MV-4-11 (cell line): ENCODE measurements at places on chromosomes 3 and 15.

- peak; percentile 16 for DNase-seq
These were observed 345.1 kb downstream of the IL5RA start for GRCh38 chr3:2765002-2765579.

- no peak for DNase-seq
These were observed 26.1 kb downstream of the ZXDC start for GRCh38 chr3:126449621-126450051.

DNA sequence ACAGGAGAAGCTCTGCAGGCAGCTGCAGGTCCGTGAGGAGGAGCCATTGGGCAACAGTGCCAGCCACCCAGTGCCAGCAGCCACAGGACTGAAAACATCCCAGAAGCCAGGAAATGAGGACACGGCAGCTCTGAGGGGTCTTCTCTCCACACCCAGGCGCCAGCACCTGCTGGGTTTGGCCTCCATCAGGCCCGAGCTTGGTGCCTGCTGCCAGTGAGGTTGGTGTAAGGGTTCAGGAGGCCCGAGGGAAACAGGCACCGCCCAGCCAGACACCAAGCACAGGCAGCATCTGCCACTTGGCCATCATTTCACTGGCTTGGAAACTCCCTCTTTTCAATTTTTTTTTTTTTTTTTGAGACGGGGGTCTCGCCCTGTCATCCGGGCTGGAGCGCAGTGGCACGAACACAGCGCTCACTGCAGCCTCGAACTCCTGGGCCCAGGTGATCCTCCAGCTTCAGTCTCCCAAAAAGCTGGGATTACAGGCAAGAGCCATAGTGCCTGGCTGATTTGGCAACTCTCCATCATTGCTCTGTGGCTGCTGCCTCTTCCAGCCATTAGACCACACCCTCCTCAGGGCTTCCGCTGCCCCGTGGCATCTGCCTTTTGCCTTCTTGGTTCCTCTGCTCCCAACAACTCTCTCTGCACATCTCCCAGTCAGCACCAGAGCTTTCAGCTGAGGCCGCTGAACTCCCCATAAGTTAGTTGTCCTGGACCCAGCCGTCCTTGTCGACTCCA is 1.5 kb upstream of the ITIH3 start:
- DNase-seq: no peak

- no peak for DNase-seq
These were observed 308.2 kb downstream of the PLCL2 start for GRCh38 chr3:17192995-17193394.

GRCh38 chr3:108662142-108662738 is 72.7 kb downstream of the DZIP3 start:
- DNase-seq: peak; percentile 76

DNA sequence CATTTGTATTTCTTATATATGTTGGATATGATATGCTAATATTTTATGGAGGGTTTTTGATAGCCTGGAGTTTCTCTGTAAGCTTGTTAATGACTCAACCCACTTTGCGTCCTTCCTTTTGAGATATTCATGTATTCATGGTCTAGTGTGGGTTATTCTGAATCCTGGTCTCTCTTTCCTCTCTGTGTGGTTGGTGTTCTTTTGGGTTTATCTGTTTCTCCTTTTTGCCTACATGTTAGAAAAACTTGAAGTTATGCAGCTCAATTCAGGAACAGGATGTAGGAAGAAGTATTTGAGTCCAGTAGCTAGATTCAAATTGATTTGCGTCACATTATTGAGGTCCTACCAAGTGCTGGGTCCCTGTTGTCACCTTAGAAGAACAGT is 28.1 kb downstream of the CMTM7 start:
- peak; percentile 65 for DNase-seq

DNA sequence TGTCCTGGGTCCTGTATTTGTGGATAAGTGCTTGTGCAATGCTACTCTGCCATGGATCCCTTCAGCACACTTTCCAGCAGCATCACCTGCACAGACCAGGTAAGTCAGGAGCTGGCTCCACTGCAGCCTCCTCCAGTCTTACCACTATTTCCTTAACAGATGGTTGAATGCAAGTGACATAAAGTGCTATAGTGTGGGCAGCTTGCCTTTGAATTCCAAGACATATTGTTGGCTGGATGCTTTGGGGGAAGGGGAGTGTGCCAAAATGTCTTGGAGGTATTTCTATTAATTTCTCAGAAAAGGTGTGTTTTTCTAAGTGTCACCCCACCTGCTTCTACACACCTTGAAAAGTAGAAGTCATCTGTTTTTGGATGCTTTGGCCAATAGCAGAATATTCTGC is 352.2 kb upstream of the SUCLG2 start:
- DNase-seq: no peak

DNA sequence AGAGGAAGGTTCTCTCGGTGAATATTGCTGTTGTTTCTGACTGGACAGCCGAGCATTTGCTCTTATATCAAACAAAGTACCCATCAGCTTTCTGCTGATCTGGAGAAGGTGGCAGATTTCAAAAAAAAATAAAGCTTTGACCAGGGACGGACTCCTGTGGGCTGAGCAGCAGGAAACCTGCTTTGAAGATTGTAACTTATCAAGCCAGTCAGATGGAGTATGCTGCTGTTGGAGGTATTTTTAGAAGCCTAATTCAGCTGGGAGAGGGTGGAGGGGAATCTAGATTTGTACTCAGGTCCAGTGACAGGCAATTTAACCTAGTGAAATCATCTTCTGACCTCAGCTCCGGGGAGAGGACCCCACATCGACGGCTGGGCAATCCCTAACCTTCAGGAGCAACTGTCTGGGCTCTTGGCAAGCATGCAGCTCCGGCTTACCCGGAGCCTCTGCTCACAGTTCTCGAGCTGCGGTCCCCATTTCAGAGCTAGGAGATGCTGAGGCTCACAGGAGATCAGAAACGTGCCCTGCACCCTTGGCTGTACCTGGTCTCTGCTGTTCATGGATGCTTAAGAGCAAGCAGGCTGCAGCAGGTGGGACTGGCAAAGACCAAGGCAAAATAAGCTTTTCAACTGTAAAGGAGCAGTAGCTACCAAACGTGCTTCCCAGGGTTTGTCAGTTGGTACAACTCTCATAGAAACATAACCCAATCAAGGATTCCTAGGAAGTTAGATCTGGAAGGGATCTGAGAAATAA is 89.3 kb upstream of the ST8SIA2 start:
- no peak for DNase-seq

GRCh38 chr3:33947272-33948195 is 149.1 kb downstream of the PDCD6IP start:
- no peak for DNase-seq

GRCh38 chr3:185929192-185930151 is 8.3 kb downstream of the TRA2B start:
- no peak for DNase-seq

GRCh38 chr15:31272558-31273257 is 53.9 kb upstream of the KLF13 start:
- peak; percentile 94 for DNase-seq

GRCh38 chr15:90685591-90686434 is 31.3 kb upstream of the BLM start:
- peak; percentile 94 for DNase-seq

DNA sequence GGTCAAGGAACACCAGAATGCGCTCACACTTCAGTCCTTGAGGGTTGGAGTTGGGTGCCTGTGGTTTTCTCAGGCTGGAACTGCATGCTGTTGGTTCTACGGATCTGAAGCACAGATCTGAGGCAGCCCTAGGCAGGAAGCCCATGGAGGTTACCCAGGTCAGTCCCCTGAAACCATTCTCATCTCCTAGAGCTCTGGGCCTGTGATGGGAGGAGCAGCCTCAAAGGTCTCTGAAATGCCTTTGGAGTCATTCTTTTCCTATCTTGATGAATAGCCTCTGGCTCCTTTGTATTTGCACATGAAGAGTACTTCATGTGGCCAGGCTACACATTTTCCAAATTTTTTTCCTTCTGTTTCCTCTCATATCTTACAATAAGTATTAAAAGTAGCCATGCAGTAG is 179.3 kb upstream of the UBE2E1 start:
- no peak for DNase-seq

DNA sequence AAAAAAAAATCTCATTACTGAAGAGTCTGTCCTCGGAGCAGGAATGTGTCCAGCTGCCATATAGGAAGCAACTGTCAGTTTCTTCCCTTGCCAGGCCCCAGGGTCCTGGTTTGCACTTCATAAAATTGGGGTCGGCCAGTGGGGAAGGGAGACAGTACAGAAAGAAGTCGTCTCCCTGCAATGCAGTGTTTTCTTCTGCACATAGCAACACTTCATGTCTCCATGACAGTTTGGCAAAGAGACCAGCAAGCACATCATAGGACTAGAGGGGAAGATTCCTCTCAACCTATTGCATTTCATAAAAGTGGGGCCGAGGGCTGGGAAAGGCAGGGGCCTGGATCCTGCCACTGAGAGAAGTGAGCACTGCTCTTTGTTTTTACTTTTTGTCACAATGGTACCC is 138.2 kb upstream of the HACD2 start:
- no peak for DNase-seq

GRCh38 chr3:73009008-73009407 is 12.4 kb downstream of the PPP4R2 start:
- no peak for DNase-seq

DNA sequence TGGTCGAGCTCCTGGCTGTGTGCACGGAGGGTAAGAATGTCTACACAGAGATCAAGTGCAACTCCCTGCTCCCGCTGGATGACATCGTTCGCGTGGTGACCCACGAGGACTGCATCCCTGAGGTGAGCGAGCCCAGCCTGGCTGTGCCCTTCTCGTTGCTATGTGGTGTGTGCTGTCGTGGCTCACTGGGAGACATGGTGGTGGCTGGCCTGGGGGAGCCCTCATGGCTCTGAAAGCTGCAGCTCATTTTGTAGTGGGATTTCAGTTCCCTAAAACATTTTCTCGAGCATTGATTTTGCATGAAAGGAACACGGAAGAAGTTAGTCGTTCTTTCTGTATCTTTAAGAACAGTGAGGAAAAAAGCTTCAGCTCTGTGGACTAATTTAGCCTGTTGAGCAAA is 200.5 kb downstream of the ITPR1 start:
- DNase-seq: peak; percentile 83

- DNase-seq: no peak
These were observed 99.8 kb downstream of the MECOM start for GRCh38 chr3:169563775-169564059.

DNA sequence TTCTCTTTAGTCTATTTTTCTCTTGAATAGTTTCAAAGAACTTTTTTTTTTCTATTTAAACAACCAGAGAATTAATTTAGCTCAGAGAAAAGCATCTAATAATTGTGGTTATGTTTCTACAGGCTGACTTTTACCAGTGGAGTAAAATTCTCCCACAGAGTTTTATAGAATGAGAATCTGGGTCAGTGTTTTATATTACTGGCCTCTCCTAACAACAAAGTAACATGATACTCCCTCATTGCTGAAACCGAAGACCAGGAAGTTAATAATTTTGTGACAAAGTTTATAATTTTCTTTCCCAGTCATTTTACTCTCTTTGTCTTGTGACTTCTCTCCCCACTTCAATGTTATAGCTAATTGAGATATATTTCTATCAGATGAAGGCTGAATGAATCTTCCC is 946.9 kb downstream of the EPHA3 start:
- DNase-seq: no peak

GRCh38 chr3:188421836-188422540 is 268.0 kb downstream of the LPP start:
- DNase-seq: peak; percentile 93

DNA sequence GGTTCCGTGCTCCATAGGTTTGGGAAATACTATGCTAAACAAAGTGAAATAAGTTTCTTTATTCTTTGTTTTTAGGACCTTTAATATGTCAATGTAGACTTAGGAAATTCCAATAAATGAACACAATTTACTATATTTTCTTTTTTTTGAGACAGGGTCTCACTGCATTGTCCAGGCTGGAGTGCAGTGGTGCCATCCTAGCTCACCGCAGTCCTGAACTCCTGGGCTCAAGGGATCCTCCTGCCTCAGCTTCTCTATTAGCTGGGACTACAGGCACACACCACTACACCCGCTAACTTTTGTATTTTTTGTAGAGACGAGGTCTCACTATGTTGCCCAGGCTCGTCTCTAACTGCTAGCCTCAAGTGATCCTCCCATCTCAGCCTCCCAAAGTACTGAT is 12.4 kb upstream of the HOMER2 start:
- no peak for DNase-seq

- DNase-seq: no peak
These were observed 10.9 kb upstream of the AADACL2 start for GRCh38 chr3:151722856-151723255.

DNA sequence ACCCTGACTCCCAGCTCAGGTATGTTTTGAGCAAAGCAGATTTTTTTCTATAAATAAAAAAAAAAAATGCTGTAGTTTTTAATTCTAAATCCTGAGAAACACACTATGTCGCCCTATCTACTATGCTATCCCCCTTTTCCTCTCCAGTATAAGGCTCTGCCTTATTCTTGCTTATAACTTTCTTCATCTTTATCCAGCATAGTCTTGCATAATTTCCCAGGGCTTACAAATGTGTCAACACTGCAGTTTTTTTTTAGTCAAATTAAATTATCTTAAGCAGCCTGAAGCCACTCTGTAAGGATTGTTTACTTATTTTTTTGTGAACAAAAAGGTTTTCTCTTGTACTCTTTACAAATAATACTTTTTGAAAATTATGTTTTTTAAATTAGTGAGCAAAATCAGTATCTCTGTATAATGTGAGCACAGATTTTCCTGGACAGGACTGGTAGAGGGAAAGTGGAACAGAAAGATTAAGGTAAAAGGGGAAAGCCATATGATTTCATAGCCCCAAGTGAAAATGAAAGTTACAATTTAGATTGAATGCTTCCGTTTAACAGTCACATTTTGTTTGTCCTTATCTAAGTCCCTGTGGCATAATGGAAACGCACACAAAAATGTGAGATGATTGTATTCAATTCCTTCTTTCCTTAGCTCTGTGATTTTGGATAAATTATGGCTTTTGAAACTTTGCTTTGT is 5.6 kb upstream of the PYDC2 start:
- DNase-seq: peak; percentile 6

- DNase-seq: peak; percentile 63
These were observed 15.7 kb downstream of the CIDEC start for GRCh38 chr3:9864200-9864927.

DNA sequence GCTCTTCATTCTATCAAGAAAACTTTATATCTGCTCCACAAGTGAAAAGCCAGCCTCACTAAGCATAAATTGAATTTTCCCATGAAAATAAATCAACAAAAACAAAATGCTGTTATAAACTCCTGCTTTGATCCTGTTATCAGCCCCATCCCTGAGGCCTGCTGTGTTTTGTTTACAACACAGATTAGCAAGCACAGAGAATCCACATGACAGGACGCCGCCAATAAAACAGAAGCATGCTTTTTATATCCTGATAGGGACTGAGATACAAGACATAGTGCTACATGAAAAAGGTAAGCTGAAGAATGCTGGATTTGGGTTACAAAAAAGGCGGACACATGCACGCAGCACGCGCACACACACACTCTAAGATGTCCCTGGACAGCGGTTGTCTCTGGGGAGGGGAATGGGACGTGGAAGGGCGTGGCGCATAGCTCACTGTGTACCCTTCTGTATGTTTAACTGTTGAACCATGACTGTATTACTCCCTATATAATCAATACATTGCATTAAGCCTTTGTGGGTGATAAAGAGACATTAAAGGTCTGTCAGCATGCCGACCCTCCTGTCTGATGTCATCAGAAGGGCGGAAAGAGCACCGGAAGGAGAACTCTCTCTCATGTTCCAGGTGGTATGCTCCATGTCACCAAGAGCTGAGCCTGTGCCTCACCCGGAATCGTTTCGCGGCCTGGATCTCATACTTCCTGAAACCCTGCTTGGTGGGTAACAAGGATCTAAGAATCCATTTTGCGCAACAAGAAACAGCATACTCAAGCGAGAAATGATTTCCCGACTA is 93.9 kb downstream of the IQSEC1 start:
- DNase-seq: no peak
